Ascending aorta (tissue), 2 donors: ENCODE measurements at places on chromosomes 16 and 17.

DNA sequence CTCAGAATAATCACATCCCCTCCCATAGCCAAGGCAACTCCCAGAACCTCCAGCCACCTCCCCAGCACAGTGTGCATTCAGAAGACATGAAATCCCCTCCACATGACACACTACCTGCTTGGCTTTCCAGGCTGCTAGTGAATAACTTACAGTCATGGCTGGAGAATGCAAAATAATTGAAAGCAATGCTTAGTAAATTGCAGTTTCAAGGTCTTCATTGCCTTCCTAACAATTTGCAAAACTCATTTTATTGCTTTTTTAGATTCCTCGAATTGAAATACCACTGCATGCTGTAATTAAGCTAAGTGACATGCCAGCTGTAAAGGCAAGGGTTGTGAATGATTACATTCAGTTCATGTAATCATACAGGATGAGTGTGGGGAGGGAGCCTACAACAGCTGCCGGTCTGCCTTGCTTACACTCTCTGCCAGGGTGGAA, 29.0 kb upstream of the HOXB13 start:
- no peak for DNase-seq

GRCh38 chr17:44827863-44828262, 2.2 kb downstream of the GJC1 start:
- DNase-seq: no peak

- DNase-seq: no peak
Measured at GRCh38 chr17:57463103-57463885, 207.0 kb downstream of the MSI2 start.

DNA sequence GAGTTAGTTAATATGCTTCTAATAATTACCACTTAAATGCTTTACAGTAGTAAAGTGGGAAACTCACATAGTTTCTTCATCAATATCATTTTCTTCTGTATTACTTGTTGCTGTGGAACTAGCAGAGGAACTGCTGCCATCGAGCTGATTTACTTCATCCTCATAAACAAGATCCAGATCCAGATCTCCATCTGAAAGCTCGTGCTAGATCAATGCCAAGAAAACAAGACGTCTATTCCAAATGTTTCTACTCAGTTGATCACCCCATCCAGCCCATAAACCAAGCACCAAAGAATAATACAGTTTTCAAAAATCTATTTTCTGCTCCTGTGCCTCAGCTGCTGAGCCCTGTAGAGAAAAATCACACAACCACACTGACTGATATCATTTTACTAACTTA, 59.1 kb downstream of the TRIM37 start:
- no peak for DNase-seq
